ENCODE measurements at places on chromosomes 13 and 19.

DNA sequence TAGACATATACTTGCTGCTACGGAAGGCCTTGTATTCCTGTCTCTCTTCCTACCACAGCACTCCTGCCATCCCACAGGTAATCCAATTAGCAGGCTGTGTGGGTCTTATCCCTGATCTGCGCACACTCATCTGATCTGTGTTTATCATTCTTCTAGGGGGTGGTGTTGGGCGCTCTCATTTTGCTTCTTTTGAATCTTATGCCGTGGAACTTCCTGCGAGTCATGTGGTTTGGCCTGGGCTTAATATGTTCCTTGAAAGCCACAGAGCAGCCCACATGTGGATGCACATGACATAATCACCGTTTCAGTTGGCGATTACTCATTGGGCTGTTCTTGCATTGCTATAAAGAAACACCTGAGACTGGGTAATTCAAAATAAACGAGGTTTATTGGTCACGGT, 7.5 kb downstream of the RASA3 start:
- DNase-seq = no peak

GRCh38 chr19:40718774-40719391, 2.0 kb downstream of the ITPKC start:
- DNase-seq = no peak

GRCh38 chr19:8811315-8812172, 20.6 kb downstream of the ZNF558 start:
- DNase-seq = no peak

DNA sequence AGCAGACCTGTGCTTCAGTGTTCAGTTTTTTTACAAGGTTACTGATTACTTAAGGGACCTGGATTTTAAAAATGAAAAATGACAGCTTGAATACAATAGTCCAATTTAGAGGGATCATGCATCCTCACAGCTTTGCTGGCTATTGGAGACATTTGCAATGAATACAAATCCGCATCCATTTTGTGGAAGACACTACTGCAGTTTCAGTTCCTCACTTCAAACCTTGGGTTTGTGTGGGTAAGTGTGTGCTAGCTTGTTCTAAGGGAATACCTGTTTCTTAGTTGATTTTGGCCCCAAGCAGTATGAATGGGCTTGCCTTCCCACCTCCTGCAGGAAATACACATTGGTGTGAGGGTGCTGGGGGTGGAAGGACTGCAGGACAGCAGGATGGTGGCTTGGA, 222.4 kb downstream of the OLFM4 start:
- no peak for DNase-seq

DNA sequence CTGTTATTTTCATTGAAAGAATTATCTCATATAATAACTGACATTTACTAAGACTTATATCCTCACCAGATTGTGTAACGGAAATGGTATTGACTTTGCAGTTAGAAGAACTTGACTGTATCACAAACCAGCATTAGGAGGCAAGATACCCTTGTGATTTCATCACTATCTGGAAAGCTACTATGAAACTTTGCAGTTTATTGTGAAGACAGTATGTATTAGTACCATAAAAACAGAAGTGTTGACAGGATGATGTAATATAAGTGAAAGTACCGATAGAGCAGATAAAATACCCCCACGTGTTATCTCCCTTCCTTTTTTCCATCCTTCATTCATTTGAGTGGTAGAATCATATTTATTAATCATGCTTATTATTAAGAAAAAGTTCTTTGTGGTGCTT, 365.7 kb upstream of the KLHL1 start:
- DNase-seq = no peak

DNA sequence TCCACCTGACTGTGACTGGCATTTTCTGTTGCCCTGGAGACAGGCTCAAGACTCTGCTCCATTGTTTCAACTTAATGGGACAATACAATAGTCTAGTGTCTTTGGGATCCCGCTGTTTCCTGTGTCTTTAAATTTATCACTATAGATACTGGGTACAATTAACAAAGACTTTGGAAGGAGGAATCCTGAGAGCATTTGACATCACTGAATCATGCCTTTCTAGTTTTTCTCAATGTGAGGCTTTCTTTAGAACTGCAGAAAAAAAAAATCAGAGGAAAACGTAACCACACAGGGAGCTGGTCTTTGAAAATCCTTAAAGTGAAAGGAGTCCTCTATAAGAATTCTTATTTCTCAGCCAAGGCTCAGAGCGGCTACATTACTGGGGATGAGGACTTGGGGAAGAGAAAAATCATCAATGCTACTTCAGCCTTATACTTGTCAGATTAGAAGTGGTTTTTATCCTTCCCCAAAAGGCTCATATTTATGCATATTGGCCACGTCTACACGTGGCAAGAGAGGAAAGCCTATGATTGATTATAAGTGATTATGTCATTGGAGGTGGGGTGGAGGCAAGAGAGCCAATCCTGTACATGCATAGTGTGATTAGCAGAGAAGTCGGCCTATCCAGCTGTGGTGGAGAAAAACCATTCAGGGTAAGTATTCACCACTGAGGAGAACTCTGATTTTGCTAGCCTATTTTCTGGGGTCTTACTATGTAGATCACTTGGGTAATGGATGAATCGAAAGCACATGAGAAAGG, 34.4 kb upstream of the UBL3 start:
- no peak for DNase-seq

- no peak for DNase-seq
Measured at GRCh38 chr13:49185264-49185663, 34.9 kb upstream of the MLNR start.
